ENCODE measurements at places on chromosomes 7 and 10.

DNA sequence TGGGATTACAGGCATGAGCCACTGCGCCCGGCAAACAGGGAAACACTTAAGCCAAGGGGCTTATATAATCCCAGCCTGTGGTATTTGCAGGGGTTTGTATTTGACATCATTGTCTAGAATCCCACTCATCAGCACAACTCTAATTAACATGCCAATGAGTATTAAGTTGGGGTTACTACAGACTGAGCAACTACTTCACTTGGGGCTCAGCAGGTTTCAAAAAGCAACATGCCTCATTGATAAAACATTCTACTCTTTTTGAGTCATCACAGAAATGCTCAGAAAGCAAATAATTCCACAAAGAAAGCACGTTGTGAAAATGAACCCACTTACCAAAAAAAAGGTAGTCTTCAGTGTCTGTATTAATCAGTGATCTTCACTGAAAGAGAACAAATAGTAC lies 236.9 kb upstream of the CELF2 start:
- no peak for DNase-seq

GRCh38 chr7:123863461-123863860 lies 18.5 kb downstream of the HYAL4 start:
- no peak for DNase-seq

GRCh38 chr7:47710201-47710935 lies 128.5 kb upstream of the TNS3 start:
- DNase-seq = no peak

- DNase-seq = no peak
These were observed 42.3 kb upstream of the SP8 start for GRCh38 chr7:20828947-20829346.

GRCh38 chr7:17661982-17662585 lies 278.2 kb downstream of the SNX13 start:
- DNase-seq = no peak

- no peak for DNase-seq
These were observed 120.1 kb upstream of the AGK start for GRCh38 chr7:141431140-141431479.

DNA sequence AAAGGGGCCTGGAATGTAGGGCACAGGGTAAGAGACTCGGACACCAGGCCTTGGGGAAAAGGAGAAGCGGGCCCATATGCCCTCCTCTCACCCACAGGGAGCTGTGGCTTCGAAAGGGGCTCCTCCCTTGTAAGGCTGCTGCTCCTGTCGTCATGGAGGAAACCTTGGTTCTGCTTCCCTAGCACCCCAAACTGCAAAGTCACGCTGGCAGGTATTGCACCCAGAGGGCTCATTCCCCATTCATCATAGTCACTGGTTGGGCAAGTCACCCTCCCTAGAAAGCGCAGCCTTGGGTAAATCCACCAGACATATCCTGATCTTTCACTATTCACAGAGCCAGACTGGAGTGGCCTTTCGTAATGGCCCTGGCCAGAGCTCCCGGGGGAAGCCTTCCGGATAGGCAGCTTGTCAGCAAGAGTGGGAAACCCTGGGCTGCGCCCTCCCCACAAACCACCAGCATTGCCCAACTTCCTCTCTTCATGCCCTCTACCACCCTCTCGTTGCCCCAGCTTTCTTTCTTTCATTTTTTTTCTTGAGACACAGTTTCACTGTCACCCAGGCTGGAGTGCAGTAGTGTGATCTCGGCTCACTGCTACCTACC lies 121.0 kb downstream of the HIP1 start:
- DNase-seq = no peak

DNA sequence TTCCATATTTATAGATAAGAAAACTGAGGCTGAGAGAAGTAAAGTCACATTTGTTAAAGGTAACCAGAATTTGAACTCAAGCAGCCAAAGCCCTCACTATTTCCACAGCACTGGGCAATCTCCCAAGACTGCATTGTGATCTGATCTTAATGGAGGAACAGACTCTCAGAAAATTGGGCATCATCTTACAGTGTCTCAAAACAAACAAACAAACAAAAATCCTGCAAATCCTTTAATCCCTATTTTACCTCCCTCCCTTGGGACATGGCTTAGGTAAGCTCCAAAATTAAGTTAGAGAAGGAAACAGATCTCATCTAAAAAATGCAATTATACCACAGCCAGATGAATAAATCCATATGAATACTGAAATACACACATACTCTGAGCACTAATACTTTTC lies 57.5 kb downstream of the FHIP2A start:
- no peak for DNase-seq

DNA sequence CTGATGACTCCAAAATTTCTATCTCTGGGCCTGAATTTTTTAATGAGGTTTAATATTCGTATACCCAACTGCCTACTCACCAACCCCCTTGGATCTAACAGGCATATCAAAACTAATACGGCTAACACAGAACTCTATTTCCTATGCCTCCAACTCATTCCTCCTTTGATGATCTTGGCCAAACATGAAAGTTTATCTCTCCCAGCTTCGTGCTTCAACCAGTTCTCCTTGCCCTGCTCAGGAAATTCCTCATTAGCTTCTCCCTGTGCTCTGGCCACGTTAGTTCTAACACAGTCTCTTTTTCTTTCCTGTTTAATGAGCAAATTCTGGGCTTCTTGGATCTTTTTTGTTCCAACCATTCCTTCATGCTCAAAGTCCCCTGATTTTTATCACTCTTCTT lies 138.9 kb upstream of the PTN start:
- DNase-seq = no peak

- no peak for DNase-seq
These were observed 28.2 kb downstream of the ADK start for GRCh38 chr10:74179111-74179710.

GRCh38 chr10:123624086-123624485 lies 42.1 kb upstream of the GPR26 start:
- DNase-seq = no peak

DNA sequence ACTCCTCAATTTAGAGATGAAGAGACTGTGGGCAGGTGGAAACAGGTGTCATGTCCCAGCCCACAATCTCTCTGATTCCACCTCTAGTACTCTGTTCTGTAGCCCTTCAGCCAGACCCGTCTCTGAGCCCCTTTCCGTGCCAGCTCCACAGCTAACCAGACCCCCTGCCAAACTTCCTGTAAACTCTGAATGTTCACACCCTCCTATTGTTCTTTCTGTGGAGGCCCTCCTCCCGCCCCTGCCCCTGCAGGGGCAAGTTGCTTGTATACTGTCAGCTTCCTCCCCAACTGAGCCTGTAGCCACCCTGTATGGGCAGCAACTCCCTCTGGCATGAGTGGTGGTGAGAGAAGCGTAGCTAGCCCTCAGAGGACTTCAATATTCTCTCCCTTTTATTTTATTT lies 520.7 kb downstream of the SORCS3 start:
- no peak for DNase-seq

GRCh38 chr7:136878878-136879277 lies 10.4 kb downstream of the CHRM2 start:
- no peak for DNase-seq

DNA sequence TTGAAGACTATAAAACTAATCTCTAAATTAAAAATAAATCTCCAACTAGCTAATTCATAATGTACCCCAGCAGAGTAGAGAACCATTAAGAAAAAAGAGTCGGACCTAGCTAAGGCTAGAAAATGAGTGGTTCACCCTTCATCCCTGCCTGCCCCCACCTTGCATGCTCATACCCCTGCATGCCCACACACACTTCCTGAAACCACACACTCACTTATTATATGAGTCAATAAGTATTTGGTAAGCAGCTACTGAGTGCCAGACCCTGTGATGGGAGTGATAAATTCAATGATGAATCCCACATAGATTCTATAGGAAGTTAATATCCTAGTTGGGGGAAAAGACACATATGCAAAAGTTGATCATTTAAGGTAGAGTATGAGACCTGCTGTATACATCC lies 152.9 kb upstream of the INHBA start:
- DNase-seq = no peak

- DNase-seq = no peak
These were observed 4.7 kb downstream of the NFE2L3 start for GRCh38 chr7:26156451-26157420.

GRCh38 chr7:116443101-116443523 lies 56.4 kb upstream of the CAV2 start:
- no peak for DNase-seq

DNA sequence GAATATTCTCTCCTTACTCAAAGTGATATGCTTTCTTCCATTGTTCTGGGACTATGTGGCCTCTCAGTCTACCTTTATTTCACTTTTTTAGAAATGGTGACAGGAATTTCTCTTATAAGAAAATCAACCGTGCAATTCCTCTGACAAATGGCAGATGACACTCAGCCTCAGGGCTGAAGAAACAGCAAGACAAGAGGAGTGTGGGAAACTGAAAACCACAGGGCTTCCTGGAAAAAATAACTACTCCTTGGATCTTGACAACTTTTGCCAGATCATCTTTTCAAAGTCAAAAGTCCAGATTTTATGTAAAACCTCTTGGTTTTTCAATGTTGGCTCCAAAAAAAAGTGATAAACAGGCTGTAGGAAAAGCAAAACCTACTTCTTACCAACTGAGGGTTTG lies 121.5 kb downstream of the TYW1B start:
- no peak for DNase-seq

DNA sequence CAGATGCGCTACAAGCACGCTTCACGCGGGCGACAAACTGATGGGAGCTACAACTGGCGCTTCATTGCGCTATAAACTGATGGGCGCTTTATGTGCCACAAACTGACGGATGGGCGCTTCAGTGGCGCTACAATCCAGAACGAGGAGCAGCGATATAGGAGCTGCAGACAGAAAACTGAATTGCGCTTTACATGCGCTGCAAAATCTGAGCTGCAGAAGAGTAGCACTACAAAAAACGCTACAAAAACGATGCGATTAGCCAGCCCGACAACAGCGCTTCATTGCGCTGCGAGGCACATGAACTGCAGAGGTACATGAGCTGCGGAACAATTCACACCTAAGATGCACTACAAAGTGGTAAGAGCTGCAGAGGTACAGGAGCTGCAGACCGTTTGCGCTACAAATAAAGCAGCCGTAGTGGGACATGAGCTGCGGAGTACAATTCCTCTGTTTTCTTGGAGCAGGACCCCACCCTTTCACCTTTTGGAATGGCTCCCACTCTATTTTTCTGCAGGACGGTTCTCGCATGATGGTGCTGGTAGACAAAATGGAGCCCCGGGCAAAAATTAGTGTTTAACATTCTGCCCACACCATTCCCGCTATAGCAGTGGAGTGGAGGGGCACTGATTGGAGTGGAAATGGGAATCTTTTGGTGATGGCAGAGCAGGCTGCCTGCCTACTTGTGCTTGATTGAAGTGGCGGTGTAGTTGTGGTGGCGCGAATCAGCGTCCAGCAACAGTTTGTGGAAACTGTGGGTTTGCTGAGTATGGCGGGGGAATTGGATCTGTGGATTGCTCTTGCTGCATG lies 1.2 kb upstream of the SGCE start:
- no peak for DNase-seq

DNA sequence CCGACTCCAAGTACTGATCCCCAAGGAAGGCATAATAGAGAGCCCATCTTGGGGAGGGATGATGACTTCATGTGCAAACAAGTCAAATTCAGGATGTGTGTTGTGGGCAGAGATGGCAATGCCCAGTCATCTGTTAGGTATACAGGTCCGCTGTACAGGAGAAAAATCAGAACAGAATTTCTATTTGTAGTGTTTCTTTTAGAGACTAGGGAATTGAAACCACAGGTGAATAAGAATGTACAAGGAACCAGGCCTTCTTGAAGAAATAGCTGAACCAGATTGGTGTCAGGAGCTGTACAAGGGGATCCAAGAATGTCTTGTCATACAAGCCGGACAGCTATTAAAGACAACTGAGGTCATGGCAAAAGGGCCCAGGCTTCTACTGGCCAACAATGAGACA lies 147.9 kb downstream of the PFKFB3 start:
- no peak for DNase-seq

DNA sequence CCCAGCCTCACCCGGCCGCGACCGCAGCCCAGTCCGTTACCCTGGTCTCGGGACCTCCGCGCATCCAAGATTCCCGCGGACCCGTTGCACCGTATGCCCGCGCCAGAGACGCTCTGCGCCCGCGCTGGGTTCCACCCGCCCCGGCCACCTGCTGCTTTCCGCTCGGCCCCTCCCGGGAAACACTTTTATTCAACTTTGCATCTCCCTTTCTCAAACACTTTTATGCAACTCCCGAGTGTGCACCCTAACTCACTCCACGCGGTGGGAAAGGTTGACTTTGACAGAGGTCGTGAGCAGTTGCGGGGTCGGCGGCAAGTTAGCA lies at the start of gene ODAD2:
Gene ODAD2 (minus strand): TSS at position 126 of the 322 bp plus-strand sequence. CDS start 3,937 bp downstream, outside the sequence.
- DNase-seq = no peak

GRCh38 chr7:36667007-36667745 lies 57.1 kb downstream of the AOAH start:
- DNase-seq = no peak

GRCh38 chr10:4733150-4733842 lies 92.7 kb upstream of the AKR1E2 start:
- no peak for DNase-seq

GRCh38 chr10:44651834-44652233 lies 259.3 kb upstream of the TMEM72 start:
- DNase-seq = no peak

DNA sequence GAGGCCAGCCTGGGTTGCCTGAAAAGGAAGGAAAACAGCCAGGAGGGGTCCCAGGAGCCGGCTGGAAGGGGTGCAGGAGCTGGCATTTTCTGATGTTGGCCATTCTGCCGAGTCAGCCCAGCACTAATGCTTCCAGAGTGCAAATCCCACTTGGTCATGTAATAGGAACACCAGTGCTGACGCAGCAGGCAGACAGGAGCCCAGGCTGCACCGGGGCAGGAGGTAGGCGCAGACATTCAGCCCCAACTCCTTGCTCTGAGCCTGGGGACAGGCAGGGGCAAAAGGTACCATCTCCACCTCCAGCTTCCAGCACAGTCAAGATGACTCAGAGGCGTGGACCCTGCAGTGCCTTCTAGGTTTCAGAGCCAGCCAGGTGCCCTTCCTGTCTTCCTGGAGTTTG lies 10.2 kb upstream of the YWHAG start:
- DNase-seq = no peak

DNA sequence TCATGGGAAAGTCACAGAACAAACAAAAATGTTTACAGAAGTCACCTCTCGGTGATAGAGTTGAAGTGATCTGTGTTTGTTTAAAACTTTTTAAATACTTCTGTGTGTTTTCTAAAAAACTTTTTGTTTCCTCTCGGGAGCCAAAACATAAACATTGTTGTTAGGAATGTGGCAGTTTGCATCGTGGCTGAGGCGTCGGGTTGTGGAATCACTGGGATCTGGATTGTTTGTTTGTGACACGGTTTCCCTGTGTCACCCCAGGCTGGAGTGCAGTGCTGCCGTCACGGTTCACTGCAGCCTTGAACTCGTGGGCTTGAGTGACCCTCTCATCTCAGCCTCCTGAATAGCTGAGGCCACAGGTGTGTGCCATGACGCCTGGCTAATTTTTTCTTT lies 29.0 kb upstream of the SUN1 start:
- no peak for DNase-seq

DNA sequence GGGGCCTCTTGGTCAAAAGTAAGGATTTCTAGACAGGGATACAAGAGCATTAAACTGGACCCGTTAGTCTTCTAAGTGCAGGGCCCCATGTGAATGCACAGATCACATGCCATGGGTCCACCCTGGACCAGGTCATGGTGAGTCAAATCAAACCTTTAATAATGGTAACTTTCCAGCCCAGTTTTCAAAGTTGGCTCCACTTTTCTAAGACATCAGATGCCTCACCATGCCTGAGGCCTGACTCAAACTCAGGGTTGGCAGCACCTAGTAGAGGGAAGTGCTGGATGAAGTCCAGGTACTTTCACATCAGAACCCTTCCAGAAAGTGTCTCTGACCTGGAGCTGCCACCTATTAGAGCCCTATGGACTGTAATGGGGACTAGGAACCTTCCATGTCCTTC lies 9.7 kb upstream of the SMIM30 start:
- DNase-seq = no peak

- no peak for DNase-seq
These were observed 20.2 kb downstream of the PLPP4 start for GRCh38 chr10:120477021-120477742.

Measured in GM12892 (cell line).